ENCODE measurements at places on chromosomes 6 and 20.

DNA sequence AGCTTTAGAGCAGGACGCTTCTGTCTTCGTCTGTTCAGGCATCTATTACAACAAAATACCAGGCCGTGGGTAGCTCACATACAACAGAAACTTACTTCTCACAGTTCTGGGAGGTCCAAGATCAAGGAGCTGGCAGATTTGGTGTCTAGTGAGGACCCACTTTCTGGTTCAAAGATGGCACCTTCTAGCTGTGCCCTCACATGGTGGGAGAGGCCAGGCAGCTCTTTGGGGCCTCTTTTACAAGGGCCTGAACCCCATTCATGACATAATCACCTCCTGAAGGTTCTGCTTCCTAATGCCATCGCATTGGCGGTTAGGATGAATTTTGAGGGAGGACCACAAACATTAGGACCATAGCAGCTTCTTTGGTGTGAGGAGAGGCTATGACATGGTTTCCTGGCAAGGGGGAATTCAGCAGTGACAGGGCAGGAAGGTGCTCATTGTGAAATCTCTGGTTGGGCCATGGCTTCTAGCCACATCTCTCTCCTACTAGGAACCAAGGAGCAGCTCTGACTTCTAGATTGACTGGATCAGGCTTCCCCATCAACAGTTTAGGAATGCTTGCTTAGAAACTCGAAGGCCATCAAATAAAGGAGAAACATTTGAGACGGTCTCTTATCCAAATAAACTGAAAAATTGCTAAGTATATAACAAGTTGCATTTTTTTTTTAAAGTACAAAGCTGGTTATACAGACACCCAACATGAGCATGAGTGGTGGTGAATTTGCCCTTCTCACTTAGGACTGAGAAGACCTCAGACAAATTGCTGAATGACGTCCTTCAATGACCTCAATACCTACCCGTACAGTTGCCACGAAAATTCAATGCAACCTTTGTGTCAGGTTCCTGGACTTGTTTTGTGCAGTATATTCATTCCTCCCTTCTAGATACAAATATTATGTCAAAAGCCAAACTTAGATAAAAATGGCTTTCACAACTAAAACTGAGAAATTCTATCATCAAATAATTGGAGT, 140.7 kb downstream of the ZDHHC14 start:
- no peak for DNase-seq

DNA sequence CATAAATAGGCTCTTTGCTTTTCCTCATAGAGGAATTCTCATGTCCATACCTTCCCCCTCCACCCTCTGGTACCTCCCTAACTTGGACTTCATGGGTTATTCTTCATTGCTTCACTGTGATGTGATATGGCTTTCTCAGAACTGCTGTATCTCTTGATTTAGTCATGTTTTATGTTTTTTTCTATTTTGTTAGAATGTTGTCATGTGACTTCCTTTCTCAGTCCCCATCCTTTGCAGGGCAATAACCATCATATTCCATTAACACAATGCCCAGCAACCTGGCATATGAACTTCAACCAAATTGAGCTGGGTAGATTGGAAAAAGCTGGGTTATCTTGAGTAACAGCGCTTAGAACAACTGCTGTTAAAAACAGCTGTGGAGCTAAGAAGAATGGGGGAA, 190.9 kb upstream of the PRSS16 start:
- DNase-seq, result no peak

DNA sequence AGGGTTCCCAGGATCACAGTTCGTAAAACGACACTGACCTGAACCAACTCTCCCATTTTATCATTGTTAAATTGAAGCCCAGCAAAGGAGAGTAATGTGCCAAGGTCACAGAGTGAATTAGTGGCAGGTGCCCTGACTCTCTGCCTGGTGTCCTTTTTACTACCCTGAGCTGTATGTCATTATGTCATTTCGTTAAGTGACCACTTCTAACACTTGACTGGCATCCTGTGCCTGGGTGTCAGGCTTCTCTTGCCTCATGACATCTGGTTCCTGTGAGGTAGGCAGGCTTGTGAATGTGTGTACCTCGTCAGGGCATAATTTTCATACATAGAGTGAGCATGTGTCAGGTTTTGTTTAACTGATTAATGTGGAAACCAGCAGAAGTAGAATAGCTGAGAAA, 48.6 kb downstream of the RALY start:
- no peak for DNase-seq

- no peak for DNase-seq
Measured at GRCh38 chr6:83709748-83710050, 798 bp upstream of the SNAP91 start.

DNA sequence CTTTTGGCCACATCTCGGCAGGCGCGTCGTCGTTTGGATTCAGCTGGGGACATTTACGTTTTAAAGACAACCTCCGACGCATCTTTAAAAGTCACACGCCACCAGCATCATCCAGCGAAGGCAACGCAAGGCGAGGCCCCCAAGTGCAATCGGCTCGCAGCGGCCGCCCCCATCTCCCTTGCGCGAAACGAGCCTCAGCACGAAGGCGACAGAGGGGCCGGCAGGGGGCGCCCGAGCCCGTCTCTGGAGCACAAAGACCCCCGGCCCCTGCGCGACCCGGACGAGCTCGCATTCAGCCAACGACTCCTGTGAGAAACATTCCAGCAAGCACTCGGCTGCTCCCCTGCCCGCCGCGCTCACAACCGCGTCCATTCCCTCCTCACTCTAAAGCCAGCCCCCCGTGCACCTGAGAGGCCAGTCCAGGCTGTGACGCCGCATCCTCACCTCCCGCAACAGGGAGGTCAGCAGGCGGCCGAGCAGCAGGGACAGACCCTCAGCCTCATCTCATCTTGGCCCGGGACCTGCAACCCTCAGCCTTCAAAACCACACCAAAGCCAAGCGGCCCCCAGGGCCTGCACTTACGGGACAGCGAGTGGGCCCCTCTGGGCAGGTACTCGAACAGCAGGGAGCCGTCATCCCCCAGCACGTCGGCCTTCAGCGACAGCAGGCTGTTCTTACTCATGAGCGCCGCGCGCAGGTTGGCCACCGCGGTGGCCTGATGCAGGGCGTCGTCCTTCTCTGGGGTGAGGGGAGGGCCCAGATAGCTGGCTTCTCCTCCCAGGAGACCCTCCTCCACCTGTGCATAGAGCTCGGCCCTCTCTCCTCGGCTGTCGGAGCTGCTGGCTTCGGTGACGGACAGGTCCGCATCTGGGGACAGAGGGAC, 35.8 kb downstream of the SLC2A4RG start:
- no peak for DNase-seq

- DNase-seq, result no peak
Measured at GRCh38 chr6:112189494-112189893, 64.9 kb downstream of the LAMA4 start.

- DNase-seq, result no peak
Measured at GRCh38 chr6:157542414-157543160, 161.6 kb downstream of the ZDHHC14 start.

GRCh38 chr6:32113386-32114352, 4.5 kb upstream of the TNXB start:
- DNase-seq, result no peak

- no peak for DNase-seq
Measured at GRCh38 chr6:100344761-100345160, 120.0 kb downstream of the SIM1 start.

DNA sequence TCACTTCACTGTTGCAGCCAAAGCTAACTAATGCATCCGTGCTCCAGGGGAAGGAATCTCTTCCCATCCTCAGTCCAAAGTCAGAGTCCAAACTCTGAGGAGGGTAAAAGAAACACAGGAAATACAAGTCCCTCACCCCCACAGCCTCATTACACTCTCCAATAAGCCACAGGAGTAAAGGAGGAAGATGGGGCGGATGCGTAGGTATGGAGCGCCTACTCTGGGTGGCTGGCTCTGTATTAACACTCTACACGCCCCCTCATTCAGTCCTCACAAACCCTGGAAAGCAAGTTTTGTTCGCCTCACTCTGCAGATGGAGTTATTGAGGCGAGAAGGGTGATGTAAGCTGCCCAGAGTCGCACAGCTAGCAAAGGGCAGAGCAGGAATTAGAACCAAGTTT, 242.9 kb downstream of the NRN1 start:
- peak; percentile 16 for DNase-seq

DNA sequence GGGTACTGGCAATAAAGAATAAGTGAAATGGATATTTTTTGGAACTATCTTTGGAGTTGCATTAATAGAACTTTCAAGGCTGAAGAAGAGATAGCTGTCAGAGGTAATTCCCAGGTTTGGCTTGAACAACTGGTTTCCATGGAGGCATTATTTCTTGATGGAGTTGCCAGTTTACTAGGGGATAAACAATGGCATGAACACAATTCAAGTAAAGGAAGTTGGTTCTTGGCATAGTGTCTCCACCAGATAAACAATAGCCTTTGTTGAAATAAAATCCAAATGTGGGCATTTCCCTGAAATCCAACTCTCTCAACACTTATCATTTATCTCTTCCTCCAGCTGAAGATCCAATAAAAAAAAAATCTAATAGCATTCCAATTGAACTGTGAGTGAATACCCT, 454.9 kb downstream of the C6orf118 start:
- DNase-seq, result no peak

DNA sequence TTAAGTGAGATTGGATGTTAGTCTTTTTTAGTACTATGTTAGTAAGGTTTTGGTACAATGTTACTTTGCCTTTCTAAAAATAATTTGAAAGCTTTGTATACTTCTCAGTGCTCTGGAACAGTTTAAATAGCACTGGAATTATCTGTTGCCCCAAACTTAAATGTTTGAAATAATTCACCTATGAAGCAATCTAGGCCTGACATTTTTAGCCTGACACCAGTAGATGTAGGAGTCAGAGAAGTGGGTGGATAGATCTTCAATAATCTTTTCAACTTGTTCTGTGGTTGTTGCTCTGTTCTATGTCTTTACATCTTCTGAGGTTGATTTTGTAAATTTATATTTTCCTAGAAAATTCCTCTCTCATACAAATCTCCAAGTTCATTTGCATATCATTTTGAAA, 103.1 kb upstream of the ADGRF1 start:
- no peak for DNase-seq

GRCh38 chr6:21935561-21936028, 342.0 kb downstream of the SOX4 start:
- no peak for DNase-seq

GRCh38 chr6:81636930-81637568, 115.4 kb downstream of the TENT5A start:
- no peak for DNase-seq

DNA sequence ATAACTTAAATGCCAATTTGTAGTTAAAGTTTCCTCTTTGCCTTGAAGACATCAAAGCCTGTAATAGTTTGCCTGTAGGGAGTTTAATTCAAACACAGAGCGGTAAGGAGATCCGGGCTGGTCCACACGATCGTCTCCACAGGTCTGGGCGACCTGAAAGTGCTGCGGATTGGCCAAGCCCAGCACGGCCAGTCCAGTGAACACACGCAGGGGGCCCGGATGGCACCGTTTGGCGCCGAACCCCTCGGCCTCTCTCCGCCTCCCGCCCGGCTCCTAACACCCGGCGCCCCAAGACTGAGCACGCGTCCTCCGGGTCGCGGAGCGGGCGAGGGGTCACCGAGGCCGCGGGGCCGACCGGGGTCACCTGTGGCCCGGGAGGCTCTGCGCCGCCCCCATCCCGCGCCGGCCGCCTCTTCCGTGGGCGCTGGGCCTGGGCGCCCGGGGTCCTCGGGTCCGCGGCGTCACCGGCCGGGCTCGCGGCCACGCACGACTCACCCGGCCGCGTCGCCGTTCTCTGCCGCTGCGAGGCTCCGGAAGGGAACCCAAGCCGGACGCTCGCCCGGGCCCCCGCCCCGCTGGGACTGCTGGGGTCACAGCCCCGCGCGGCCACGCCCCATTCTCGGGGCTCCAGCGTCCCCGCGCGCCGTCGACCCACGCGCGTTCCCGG, 481 bp downstream of the SERPINB6 start:
- no peak for DNase-seq

DNA sequence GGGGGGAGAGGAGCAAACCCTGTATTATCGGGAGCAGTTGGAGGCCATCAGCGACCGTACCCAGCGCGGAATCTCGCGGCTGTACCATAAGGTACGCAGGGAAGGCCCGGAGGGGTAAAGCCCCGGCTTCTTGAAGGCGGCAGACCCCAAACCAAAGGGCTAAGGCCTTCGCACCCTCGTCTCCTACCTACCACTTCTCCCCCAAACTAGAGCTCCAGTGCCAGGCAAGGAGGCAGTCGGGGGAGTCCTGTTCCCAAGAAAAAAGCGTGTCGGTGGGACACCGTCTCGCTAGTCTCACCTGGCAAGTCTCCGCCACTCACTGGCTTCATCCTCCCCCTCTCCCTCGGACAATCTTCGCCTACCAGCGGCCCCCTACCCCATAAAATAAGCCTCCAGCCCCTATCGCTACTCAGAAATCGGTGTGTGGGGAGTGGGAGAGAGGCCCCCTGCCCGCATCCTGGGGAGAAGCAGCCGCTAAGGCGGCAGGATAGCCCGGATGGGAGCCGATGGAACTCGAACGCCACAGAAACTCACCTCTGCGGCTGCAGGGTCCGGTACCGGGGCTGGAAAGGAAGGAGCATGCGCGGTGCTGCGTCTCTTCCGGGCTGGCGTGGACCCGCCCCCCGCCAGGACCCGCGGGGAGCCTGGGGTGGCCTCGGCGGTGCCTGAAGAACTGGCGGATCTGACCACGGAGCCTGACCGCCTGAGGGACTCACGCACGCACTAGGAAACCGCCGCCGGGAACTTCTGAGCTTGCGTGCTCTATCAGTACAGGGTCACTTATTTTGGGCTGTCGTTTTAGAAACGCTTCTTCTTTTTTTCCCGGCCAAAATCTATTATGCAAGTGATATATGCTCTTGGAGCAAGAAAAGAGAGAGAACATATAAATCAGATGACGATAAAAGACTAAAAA, at the start of gene RPS10:
Gene RPS10 (minus strand): TSS at position 572 of the 913 bp plus-strand sequence. CDS start 848 bp downstream, outside the sequence.
- DNase-seq, result peak; percentile 90

GRCh38 chr6:166078294-166078693, 89.4 kb downstream of the TBXT start:
- no peak for DNase-seq

DNA sequence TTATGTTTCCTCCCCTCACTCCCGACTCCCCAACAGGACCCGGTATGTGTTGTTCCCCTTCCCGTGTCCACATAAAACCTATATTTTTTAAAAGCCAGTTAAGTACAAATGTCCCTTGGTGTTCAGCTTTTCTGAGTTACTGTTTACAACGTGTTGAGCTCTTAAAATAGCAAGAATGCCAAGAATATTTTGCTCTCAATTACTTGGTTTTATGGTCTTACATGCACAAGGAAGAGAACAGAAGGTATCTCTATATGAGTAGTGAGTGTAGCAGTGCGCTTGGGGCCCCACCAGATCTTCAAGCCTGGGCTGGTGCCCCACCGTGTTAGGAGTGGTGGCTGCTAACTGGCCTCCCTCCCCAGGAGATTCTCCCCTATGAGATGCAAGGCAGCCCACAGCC, 75.3 kb downstream of the RIN2 start:
- DNase-seq, result no peak

DNA sequence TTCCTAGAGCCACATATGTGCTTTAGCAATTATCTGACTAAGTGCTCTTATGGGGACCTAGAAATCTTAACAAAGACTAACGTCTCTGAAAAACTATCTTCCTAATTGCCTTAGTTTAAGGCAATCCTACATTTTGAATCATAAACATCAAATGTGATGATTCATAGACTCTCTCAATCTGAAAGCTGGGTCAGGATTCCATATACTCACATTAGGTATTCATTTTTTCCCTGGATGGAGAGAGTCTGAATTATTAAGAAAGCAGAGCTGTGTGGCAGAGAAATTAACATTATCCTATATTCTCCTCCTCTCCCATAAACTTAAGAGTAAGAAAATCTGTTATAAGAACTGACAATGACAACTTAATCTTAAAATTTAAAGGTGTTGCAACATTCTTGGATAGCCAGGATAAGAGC, 1.6 kb upstream of the PRL start:
- no peak for DNase-seq

- peak; percentile 58 for DNase-seq
Measured at GRCh38 chr6:136967876-136968752, 46.0 kb downstream of the SLC35D3 start.

Measured in GM12891 (cell line).